Pons (tissue), 1 donor: ENCODE measurements at places on chromosomes 5 and 9.

GRCh38 chr5:53035868-53036381, 46.8 kb downstream of the ITGA2 start:
- DNase-seq, result no peak

DNA sequence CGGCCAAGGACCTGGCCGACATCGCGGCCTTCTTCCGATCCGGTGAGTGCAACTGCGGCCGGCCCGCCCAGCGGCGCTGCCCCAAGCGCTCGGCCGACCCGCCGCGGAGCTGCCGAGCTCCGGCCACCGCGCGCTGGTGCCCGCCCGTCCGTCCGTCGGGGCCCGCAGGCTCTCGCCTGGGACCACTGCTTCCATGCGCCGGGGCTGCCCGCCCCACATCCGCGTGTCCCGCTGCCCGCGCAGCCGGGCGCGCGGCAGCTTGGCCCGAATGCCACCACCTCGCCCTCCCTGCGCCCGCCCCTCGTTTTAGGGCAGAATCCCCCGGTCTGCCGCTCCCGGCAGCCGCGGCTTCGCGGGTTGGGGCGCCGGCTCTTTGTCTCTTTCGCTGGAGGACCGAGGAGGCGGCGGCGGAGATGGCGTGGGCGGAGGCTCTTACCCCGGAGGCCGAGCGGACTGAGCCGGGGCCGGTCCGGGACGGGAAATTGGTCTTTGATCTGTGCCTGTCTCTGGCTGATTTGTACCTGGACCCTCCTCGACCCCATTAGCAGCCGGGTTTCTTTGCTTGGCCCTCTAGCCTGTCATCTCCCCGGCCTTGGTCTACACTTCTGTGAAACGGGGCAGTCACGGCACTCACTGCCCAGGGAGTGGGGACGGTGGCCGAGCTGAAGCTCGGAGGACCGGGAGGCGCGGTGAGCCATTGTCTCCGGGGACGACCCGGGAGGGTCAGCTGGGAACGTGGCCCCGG, 871 bp downstream of the TRIO start:
- no peak for DNase-seq

GRCh38 chr5:71836559-71837112, 117.6 kb downstream of the CARTPT start:
- no peak for DNase-seq

- DNase-seq, result no peak
Observed at GRCh38 chr5:38853753-38854470, 8.1 kb downstream of the OSMR start.

- no peak for DNase-seq
Observed at GRCh38 chr5:95369782-95370181, 21.4 kb upstream of the FAM81B start.

DNA sequence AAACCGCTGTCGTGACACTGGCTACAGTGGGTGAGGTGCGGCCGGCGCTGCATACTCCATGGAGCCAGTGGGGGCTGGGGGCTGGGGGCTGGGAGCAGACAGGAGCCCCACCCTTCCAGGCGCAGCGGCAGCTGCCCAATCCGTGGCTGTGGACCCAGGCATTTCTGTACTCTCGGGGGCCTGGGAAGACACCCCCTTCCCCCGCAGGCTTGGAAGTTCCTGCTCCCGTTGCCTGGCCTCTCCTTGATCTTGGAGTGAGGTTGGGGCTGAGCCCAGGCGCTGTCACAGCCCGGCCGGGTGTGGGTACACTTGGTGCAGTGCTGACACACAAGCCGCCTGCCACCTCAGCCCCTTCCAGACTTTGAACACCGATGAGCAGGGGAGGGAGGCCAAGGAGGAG, 27.7 kb upstream of the GGTA1 start:
- no peak for DNase-seq

- DNase-seq, result no peak
Observed at GRCh38 chr5:43687275-43687674, 84.3 kb downstream of the NNT start.

GRCh38 chr5:113612060-113612496, 98.6 kb downstream of the YTHDC2 start:
- DNase-seq, result peak; percentile 45

- peak; percentile 26 for DNase-seq
Observed at GRCh38 chr5:59724482-59725391, 168.8 kb downstream of the PDE4D start.

- peak; percentile 45 for DNase-seq
Observed at GRCh38 chr9:131609099-131609830, 63.9 kb downstream of the PRRT1B start.

DNA sequence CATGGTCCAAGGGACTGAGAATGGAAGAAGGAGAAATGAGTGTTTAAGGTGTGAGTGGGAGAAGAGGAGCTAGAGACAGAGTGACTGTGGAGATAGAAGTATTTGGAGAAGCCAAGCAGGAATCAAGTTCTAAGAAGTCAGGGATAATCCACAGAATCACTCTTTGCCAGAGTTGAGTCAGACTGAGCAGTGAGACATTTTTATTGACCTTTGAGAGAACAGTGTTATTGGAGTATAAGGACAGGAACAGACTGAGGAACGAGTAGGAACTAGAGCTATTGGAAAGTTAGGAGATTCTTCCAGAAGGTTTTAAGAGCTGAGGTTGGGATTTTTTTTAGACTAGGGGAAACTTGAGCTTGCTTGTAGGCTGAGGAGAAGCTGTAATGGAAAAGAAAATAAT, 37.2 kb downstream of the RCL1 start:
- no peak for DNase-seq
